OCI-M1 (cell line): ENCODE measurements at places on chromosomes 3 and 15.
A peak's percentile ranks its signal among the peaks of the same experiment; 100 is the strongest.

GRCh38 chr15:53586799-53587198 is 172.7 kb downstream of the WDR72 start:
- DNase-seq: peak; percentile 56

DNA sequence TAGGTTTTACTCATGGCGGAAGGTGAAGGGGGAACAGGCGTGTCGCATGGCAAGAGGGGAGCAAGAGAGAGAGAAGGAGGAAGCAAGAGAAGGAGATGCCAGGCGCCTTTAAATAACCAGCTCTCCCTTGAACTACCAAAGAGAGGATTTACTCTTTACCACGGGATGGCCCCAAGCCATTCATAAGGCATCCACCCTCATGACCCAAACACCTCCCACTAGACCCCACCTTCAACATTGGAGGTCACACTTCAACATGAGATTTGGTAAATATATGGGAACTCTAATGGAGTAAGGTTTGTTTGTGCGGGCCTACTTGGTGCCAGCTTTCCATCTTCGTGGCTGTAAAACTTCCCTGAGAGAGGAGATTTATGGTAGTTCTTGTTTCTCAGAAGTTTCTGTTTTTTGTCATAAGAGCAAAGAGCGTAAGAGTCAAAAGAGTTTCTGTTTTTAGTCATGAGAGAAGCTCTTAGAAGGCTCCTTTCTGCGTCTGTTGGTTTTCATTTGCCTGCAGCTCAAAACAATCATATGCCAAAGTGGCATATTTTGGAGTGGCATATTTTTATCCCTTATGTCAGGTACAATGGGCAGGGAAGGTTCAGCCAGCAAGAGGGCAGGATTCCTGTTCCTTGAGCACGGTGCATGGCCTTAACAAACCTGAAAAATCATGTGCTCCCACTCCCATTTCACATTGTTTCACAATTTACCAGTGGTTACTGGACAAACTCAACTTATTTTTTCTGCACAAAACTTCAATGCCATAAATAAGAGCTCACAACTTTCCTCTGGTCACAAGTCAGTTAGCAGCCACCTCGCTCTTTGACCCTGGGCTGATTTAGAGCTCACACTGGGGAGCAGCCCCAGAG is 12.5 kb downstream of the PML start:
- no peak for DNase-seq

- no peak for DNase-seq
These were observed 52.9 kb downstream of the BFSP2 start for GRCh38 chr3:133452641-133453319.

DNA sequence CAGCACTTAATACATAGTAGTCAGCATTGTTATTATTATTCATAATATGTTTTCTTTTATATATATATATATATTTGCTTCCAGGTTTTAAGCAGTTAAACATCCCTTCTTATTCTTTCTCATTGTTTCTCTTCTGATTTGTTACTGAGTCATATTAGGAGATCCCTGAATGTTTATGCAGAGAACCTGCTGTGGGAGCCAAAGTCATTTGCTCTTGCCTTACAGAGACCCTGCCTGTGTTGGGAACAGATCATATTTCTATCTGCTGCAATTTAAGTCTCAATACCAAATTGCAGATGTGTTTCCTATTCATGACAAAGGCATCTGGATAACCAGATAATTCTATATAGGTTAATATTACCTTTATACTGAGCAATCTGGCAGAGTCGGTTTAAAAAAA is 323.0 kb upstream of the UMPS start:
- DNase-seq: no peak

DNA sequence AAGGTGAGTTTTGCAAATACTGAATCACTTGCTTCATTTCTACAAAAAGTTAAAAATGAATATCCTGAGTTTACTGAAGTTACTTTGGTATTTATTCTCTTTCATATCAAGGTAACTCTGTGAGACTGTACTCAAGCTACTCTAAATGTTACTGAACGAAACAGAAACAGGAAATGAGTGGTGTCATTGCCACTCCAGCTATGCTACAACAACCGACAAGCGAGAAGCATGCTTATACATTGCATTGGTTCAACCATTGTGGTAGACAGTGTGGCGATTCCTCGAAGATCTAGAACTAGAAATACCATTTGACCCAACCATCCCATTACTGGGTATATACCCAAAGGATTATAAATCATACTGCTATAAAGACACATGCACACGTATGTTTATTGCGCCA is 313.2 kb upstream of the THBS1 start:
- no peak for DNase-seq

DNA sequence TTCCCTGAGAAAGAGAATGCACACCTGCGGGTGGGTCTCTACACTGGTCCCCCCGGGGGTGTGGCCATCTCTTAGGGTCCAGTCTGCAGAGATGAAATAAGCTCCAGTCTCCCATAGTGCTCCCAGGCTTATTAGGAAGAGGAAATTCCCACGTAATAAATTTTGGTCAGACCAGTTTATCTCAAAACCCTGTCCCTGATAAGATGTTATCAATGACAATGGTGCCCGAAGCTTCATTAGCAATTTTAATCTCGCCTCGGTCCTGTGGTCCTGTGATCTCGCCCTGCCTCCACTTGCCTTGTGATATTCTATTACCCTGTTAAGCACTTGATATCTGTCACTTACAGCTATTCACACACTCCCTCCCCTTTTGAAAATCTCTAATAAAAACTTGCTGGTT is 46.8 kb downstream of the OR5H15 start:
- DNase-seq: no peak

DNA sequence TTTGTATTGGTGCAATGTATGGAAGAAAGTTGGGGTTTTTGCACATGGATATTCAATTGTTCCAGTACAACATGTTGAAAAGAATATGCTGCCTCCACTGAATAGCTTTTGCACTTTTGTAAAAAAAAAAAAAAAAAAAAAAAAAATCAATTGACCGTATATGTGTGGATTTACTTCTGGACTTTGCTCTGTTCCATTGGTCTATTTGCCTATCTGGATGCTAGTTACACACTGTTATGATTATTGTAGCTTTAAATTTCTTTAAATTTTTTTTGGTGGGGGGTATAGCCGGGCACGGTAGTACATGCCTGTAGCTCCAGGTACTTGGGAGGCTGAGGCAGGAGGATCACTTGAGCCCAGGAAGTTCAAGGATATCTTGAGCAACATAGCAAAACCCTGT is 52.5 kb downstream of the RPL39L start:
- DNase-seq: no peak

GRCh38 chr3:134517791-134518190 is 31.9 kb downstream of the CEP63 start:
- DNase-seq: peak; percentile 63

DNA sequence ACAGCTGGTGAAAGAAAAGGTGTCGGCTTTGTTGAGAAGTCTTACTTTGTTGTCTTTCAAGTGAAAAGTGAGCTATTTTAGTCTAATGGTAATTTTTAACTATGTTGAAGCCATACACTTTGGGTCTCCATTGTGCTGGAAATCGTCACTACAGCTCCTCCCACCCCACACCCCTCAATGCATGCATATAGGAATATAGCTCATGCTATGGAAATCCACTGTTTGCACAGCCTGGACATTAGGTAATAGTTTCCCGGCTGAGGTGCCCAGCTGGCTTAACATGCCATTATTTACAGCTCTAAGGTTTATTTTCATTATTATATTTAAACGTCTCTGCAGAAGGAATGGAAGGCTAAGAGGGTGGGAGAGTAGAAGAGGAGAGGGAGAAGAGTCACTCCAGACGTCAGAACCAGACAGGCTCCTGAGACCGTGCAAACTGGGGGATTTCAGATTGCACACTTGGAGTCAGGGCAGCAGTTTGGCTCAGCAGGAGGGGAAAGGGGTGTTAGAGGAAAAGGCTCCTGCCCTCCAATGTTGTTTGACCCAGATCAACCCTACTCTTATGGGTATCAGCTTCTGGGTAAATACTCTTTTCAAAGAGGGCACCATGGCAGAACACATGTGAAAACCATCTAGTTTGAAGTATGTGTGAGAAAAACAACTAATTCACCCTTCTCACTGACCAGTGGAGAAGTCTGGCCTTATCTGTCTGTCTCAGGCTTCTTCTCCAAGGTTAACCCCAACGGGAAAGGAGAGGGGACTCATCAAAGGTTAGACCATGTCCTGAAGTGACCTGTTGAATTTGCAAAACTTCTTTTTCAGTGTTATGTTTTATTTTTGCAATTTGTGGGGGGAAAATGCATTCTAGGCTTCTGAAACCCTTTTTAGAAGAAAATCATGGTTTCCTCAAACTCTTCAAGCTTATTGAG is 218.7 kb upstream of the CTDSPL start:
- DNase-seq: peak; percentile 56

GRCh38 chr3:172107403-172107802 is 68.0 kb downstream of the FNDC3B start:
- DNase-seq: peak; percentile 64

DNA sequence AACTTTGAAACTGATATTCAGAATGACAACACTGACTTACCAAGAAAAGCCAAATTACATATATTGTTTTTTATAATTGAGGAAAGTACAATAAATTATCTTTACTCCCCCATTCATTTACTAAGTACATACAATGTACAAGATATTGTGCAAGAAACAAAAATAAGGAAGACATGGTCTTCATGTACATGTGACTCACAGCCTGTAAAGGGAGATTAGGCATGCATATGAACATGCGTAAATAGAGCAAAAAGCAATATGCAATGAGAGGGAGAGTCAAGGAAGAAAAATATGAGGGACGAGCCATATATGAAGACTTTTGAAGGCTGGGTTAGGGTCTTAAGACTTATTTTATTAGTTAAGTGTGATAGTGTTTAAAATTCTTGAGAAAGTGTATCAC is 258.4 kb downstream of the GBE1 start:
- DNase-seq: no peak

DNA sequence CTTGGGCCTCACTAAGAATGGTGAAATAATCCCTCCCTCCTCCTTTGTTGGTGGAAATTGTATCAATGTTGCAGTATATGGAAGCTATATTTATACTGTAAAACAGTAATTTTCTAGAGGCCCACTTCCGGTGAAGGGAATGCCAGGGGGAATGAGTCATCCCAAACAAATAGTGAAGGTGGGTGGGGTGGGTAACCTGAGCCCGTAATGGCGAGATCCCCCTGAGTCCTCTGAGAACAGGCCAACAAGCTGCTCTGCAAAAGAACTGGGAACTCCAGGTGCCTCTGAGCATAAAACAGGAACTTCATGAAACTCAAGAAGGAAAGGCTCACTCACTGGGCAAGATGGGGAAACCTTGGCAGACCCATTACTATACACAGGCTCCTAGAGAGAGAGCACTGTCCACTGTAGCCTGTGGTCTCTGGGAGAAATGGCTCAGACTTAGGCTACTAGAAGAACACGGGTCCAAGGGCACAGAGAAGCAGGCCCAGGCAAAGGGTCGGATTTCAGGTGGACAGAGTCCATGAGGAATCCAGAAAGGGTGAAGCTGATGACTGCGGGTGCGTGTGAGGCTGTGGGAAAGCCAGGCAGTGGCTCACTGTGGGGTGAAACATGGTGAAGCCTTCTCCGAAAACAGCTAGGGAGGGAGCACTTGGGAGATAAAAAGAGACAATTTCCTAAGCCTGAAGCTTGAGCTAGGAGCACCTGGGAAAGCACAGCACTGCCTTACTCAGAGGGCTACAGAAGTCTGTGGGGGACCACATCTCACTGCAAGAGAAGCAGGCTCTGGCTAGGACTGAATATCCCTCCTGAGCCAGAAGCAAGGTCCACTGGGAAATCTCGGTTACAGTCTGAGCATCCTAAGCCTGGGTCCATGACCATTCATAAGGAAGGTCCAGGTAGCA is 19.8 kb downstream of the LARP6 start:
- no peak for DNase-seq

DNA sequence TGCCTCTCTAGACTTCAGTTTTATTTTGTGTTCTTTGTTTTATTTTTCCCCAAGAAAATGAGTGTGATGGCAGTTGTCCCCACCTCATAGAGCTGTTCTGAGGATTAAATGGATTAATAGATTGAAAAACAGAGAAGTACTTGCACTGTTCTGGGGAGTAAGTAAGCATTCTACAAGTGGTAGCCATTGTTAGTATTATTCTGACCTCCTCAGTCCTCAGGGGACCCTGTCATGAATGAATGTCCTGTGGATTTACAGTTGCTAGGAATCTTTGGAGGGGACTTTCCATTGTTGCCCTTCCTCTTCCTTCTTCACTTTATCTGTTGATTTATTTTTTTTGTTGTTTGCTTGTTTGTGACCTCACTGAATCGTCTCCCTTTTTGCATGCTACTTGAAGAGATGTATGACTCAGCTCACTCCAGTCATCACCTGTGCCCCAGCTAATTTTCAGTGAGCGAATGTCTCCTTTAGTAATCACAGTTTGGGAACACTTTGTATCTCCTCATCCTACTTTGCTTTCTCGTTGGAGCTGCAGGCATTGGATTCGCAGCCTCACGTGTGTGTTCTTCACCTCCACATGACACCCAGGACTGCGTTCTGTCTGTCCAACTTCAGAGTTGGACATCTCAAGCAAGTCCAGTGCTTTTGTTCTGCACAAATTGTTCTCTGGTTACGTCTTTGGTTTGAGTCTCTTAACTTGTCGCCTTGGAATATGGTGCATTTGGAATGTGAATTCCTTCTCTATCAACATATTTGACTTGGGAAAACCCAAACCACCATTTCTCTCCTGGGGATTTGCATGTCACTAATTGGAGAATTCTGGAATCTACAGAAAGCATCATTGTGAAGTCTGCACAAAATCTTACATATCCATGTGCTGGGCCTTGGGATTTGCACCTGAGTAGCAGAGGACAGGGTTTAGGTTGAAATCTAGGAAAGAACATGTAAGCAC is 54.5 kb downstream of the LRTM1 start:
- DNase-seq: no peak

DNA sequence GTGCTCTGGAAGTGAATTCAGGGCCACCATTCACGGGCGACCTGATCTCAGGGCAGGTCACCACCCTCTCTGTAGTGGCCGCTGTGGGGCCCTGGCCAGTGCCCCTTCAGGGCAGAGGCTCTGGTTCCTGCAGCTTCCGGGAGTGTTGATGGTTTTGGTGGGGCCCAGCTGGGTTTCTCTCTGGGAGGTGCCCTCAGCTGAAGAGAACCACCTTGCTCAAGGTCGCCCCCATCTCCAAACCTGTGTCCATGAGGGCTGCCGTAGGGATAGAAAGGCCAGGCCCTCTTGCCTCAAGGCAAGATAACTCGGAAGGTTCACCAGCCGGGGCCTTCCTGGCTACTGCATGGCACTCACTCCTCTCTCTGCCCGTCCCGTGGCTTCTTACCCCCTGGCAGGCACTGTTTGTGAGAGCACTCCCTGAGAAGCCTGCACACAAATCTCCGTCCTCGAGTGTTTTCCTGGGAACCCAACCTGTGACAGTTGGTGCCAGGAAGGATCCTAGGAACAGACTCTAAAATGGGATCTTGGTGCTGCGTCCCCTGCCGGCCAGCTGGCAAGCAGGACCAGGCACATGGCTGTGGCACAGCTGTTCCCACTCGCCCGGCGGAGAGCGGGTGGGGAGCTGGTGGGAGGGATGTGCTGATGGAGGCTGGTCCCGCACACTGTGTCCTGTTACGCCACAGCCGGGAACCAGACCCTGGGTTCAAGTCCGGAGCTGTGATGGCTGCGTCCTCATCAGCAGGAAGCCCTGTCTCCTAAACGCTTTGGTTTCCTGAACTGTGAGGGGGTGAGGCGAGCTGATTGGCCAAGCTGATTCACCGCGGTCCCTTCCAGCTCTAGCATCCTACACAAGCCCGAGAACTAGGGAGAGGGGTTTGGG is 23.2 kb upstream of the PIGZ start:
- no peak for DNase-seq

GRCh38 chr3:58154626-58155449 is 55.9 kb downstream of the DNASE1L3 start:
- DNase-seq: no peak

- no peak for DNase-seq
These were observed 10.1 kb downstream of the FEZF2 start for GRCh38 chr3:62363275-62363674.
